IPS DF 19.7 (cell line): ENCODE measurements at places on chromosomes 7 and 10.

DNA sequence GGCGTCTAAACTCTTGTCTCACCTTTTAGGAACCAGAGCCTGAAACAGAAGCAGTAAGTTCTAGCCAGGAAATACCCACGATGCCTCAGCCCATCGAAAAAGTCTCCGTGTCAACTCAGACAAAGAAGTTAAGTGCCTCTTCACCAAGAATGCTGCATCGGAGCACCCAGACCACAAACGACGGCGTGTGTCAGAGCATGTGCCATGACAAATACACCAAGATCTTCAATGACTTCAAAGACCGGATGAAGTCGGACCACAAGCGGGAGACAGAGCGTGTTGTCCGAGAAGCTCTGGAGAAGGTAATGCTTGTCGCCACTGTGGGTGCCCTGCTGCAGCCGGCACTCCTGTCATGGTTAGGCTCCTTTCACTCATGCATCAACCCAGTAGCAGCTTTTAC is 113.1 kb downstream of the ZMYND11 start:
- no peak for DNase-seq

- no peak for DNase-seq
Measured at GRCh38 chr10:109866168-109866994, 56.9 kb downstream of the XPNPEP1 start.

- no peak for DNase-seq
Measured at GRCh38 chr7:91293136-91293535, 28.9 kb downstream of the FZD1 start.

GRCh38 chr7:110759069-110759468 is 331.9 kb upstream of the LRRN3 start:
- no peak for DNase-seq

DNA sequence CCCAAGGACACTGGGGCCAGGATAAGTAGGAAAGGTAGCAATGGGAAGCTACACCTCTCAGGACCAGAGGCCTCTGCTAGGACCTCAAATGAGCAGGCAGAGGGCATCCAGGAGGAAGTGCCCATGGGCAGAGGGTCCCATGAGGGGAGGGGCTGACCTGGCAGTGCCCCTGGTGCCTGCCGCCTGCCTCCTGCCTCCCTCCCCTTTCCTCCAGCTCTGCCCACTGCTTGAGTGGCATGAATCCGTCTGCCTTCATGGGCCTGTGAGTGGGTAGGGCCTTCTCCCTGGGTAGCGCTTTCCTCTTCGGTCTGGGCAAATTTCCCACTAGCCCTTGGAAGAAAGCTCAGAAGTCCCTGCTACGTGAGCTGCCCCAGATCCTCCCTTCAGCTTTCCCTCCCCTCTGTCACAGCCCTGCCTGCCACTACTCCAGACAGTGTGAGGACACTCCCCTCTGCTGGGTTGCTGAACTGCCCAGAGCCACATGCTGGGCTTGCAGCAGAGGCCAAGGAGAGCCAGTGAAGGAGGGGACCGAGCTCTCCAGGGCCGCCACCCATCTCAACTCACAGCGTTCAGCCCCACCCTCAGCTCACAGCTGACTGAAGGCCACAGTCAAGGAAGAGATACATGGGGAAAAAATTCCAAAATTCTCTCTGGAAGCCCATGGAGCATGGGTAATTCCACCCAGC is 141.4 kb downstream of the ARHGAP22 start:
- no peak for DNase-seq

DNA sequence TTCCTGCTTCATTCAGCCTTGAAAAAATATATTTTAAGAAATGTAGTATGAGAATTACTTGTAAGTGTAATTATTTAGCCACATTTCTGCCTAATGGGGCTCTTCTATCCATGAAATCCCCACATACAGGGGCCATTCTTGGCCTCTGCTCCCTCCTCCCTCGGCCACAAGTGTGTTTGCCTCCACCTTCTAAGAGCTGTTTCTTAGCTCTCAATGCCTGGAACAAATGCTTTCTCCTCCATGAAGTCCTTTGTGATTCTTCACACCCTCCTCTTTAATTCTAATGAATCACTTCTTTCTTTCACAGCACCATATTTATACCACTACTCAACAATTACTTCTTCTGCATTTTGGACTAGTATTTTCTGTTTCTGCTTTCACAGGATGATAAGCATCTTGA is 88.8 kb upstream of the BET1 start:
- DNase-seq, result no peak

DNA sequence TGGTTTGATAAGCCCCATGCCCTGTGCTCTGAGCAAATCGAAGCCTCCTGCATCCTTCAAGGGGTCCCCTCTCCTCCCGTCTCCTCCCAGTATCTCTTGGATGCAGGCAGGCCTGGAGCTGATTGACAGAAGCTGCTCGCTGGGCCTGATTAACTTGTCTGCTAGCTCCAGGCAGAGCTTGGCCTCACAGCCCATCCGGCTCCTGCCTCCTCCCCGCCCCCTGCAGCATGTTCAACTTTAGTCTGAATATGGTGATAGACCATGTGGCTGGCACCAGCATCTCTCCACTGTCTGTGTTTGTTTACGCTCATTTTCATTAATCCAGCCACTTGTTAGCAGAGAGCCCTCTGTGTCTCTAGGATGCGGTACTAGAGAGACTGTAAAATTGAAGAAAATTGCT is 432.2 kb downstream of the DPP6 start:
- no peak for DNase-seq

GRCh38 chr7:157493017-157493416 is 156.2 kb downstream of the DNAJB6 start:
- no peak for DNase-seq

GRCh38 chr7:33821970-33822369 is 83.4 kb upstream of the BMPER start:
- DNase-seq, result no peak

GRCh38 chr10:121051171-121051570 is 200.0 kb downstream of the WDR11 start:
- no peak for DNase-seq

DNA sequence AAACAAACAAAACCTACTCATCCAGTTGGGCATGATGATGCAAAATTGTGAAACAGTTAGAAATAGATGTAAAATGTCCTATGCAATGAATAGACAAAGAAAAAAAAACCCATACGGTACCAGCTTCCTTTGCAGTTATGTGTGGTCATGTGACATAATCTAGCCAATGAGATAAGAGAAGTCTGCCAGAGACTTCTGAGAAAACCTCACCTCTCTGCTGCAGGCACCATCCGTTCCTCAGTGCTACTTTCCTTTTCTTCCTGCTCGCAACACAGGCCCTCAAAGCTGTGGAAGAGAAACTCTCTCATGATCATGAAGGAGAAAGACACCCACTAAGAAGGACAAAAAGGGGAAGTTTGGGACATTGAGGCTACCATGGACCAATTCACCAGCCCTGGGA is 76.8 kb upstream of the CARD11 start:
- DNase-seq, result no peak

- DNase-seq, result no peak
Measured at GRCh38 chr7:78095549-78095948, 297.0 kb downstream of the PHTF2 start.

DNA sequence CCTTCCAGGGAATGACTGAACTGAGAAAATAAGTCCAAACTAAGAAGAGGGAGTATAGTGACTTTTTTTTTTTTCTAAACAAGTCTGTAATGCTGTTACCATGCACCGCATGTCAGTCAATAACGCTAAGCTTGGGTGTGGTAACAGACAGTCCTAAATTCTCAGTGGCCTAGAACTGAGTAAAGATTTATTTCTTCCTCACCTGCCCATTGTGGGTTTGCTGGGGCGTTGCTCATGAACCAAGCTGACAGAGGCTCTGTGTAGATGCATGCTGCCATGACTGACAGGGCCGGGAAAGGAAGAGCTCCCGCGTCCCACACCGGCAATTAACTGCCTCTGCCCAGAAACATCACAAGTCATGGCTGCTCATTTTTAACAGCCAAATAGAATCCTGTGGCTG is 25.5 kb upstream of the PRKG1 start:
- no peak for DNase-seq

- DNase-seq, result no peak
Measured at GRCh38 chr10:18681971-18682411, 22.8 kb downstream of the ARL5B start.

DNA sequence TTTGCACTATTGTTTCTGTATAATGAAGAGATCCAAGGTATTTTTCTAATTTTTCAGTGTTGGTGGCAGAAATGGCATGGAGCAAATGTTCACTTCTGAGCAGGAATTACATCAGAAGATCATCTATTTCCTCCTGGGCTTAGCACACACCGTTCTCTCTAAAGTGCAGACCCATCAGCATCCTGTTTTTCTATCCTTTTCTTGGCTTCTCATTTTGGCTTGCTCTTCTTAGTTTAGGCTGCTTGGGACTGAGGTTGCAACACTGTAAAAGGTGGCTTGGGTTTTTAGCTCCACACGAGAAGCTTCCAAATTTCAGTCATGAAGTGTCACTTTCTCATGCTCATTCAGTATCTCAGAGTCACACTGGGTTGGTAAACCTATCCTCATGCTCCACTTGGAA is 79.9 kb upstream of the SMIM30 start:
- DNase-seq, result no peak

- DNase-seq, result peak; percentile 28
Measured at GRCh38 chr10:27558612-27559020, 54.5 kb downstream of the RAB18 start.

DNA sequence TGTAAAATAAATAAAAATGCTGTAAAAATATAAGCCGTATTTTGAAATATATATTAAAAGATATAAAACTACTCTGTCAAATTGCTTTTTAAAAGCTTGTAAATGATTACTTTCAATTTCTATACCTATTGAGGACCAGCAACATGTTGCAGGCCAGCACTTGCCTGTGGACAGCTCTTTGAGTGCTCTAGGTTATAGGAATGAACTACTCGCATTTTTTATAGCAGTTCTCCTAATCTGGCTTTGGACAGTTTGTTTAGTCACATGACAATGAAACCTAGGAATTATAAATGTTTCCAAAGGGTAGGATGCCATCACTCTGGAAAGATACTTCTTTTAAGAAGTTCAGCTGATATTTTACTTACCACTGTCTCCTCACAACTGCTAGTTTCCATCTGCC is 117.7 kb upstream of the PTPRZ1 start:
- no peak for DNase-seq

DNA sequence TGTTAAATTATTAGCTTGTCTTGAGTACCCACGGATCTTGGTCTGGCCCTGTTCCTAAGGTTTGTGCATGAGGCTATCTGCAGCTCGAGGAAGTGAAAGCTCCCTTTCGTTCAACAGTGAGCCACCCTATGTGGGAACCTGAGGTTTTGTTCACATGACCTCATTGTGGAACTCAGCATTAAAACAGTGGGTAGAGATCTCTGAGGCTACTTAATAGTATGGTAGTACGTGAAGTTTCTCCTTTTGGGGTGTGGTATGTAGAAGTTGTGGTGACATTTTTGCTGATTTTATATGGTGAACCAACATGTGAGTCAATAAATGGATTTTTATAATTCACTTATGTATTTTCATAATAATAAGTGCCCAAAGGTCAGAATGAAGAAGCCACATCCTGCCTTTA is 252.7 kb upstream of the FERD3L start:
- no peak for DNase-seq

GRCh38 chr10:60621018-60621417 is 157.3 kb upstream of the CDK1 start:
- no peak for DNase-seq

- DNase-seq, result no peak
Measured at GRCh38 chr10:97383159-97383558, 18.0 kb downstream of the RRP12 start.
